ENCODE measurements at places on chromosomes 6 and 20.

DNA sequence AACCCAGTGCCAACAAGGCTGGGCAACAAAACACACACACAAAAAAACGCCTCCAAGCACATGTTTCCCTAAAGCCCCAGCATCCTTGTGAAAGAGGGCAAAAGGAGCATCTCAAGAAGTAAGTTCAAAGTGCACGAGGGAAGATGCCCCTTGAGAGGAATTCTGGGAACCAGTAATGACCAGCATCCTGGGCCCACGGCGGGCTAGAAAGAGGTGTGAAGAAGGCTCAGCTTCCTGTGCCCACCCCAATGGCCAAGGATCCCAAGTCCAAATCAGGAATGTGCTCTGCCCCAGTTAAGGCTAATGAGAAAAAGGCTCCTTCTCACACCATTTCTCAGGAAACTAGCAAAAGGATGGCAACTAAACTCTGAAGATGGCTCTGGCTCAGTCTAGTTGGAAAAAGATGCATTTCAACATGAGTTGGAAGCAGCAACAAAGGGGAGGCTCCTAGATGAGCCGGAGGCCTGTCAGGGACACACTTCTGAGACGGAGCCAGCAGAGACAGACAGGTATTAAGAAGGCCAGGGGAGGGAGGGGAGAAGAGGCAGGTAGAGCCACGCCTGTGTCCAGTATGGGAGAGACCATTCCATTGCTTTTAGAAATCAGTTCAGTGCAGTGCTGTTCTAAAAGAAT is 3.2 kb downstream of the RIMS4 start:
- DNase-seq, result no peak

GRCh38 chr20:62860924-62861691 is 514 bp downstream of the TCFL5 start:
- DNase-seq, result no peak

- DNase-seq, result no peak
Measured at GRCh38 chr6:138092686-138093085, 14.5 kb downstream of the PERP start.

DNA sequence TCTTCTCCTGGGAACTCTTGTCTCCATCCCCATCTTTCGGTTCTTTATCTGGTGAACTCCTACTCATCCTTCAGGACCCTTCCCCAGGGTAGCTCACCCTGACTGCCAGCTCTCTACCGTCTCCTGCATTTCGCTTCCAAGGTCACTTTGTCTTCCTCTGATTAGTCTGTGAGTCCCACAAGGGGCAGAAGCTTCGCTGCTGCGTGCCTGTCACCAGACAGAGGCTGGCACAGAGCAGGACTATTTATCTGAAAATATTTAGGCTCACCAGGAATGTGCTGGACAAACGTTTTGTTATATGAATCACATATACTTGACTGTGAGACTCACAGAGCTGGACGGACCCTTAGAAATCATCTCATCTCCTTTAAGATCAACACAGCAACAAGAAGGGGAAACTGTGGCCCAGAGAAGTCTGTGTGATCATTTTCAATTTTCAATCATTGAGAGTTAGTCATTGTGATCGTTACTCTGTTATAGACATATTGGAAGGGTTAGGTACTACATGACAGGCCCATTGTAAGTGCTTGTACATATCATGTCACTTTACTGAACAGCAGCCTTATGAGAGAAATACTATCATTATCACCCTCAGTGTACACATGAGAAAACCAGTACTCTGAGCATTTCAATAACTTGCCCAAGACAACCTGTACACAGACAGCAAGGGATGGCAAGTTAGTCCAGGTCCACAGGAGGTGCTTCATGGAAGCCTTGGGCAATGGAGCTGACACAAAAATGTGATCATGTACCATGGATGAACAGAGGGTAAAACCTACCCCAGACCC is 51.4 kb downstream of the JPH2 start:
- DNase-seq, result no peak

- no peak for DNase-seq
Measured at GRCh38 chr6:89302195-89302770, 12.8 kb downstream of the GABRR2 start.

- no peak for DNase-seq
Measured at GRCh38 chr20:32036716-32037485, 15.1 kb upstream of the HCK start.

DNA sequence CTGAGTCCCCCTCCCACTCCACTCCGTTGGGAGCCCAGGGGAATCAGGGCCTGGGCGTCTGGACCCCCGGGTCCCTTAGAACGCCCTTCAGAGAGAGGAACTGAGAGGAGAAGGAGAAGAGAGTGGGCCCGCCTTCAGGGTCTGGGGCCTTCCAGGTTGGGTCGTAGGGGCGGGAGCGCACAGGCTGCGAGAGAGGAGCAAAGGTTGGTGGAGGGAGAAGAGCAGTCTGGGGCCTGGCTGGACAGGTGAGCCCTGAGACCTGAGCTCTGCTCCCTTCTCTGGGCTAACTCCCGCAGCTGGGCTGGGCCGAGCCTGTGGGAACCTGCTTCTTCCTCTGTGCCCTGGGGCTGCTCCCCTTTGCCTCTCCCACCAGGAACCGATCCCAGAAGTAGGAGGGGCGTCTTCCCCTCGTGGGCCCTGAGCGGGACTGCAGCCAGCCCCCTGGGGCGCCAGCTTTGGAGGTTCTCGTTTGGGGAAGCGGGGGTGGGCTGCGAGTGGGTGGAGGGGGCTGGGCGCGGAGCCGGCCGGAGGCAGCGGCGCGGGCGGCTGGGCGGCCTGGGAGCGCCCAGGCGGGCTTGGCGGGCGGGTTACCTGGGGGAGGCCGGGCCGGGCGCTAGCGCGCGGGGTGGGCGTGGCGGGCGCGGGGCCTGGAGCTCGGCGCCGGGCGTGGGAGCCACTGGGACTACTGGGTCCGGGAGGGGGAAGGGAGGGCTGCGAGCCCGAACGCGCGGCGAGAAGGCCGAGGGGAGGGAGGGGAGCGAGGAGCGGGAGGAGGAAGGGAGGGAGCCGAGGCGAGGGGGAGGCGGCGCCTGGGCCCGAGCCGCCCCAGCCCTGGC is at the start of gene DDR1:
Gene DDR1 (plus strand): TSS at position 835 of the 836 bp plus-strand sequence. CDS start 4,211 bp downstream, outside the sequence.
- DNase-seq, result peak; percentile 83

- DNase-seq, result no peak
Measured at GRCh38 chr20:5364997-5365597, 48.3 kb upstream of the PROKR2 start.

GRCh38 chr6:161546632-161547031 is 272.8 kb upstream of the AGPAT4 start:
- no peak for DNase-seq

- no peak for DNase-seq
Measured at GRCh38 chr6:144248476-144249301, 36.4 kb upstream of the UTRN start.

GRCh38 chr20:57437672-57438330 is 46.6 kb downstream of the RBM38 start:
- no peak for DNase-seq

DNA sequence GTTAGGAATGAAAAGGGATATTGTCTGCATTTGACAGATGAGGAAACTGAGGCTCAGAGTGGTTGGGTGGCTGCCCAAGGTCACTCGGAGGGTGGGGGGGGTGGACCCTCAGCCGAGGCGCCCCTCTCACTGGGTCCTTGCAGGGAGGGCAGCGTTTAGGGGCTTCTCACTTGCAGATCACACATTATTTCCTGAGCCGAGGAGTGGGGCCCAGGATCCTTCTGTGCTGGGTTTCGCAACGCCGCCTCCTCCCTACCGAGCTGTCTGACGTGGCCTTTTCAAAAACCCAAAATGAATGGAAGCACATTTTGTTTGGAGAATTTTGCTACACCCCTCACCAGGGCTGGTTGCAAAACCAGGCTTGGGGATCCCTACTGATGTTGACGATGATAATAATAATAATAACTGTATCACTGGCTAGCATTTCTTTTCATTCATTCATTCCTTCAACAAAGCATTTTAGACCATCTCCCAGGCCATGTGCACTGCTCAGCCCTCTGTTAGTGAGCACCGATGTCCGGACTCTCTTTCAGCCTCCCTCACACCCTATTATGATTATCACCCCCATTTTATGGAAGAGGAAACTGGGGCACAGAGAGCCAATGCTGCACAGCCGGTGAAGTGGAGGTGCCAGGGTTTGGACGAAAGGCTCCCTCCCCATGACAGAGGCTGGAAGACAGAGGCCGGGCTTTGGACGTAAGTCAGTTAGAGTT is 5.2 kb downstream of the DLGAP4 start:
- DNase-seq, result no peak

GRCh38 chr6:121897337-121897760 is 461.9 kb downstream of the GJA1 start:
- DNase-seq, result no peak

DNA sequence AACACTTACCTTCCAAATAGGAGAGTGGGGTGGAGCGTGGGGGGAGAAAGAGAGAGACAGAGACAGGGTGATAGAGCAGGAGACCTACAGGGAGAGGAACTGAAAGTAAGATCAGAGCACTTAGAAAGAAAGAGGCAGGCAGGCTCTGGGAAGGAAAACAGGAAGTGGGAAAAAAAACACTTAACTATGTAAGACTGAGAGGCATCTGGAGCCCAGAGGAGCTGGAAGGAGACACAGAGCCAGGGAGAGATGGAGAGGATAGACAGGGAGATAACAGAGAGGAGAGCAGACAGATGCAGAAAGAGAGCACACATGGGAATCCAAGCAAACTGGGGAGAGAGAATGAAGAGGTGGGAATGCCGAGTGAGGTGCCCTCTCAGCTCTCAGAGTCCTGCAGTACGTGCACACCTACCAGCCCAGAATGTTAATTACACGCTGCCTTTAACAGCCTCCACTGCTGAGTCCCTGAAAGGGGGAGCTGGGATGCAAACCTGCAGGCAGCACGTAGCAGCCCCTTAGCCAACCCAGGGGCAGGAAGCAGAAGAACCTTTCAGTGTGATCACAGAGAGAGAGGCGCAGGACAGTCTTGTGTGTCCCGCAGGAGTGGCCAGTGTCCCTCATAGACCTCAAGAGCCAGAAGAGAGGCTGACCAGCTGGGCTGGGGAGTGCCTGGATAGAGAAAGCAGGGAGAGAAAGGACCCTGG is 132.7 kb upstream of the LRFN2 start:
- no peak for DNase-seq

- DNase-seq, result no peak
Measured at GRCh38 chr20:40444516-40444915, 244.5 kb downstream of the MAFB start.

- no peak for DNase-seq
Measured at GRCh38 chr6:76052314-76052713, 20.1 kb downstream of the IMPG1 start.

All from transverse colon (tissue), 4 donors.